ENCODE measurements at places on chromosomes 5 and 9. TPM values are rescaled to one million over a fixed set of nuclear protein-coding genes. Genes with fewer than 3 reads are reported as not detected.

GRCh38 chr9:130473566-130473965, 28.8 kb downstream of the ASS1 start:
- no peak for DNase-seq
- no peaks in the 10 kb centered on the region for H3K27me3 ChIP-seq
- no peak overlapping the region for H3K27ac ChIP-seq
- H3K4me1 ChIP-seq: no peaks in the 10 kb centered on the region
- peaks cover 69% of the 10 kb centered on the region for H3K36me3 ChIP-seq

DNA sequence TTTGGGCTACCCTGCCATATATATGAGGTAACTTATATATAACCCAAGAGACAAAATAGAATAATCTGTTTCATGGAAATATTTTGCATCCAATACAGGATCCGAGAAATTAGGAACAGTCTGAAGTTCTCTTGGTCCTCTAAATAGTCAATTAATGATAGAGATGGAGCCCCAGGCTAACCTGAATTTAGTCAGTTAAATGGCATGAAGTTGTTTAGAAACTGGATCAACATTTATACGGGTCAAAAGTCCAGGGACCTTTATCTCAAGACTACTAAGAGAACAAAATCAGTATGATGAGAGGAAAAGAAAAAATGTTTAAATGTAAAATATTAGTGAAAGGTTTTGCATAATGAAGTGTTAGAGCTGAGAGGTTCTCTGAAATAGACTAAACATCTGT, 303.3 kb upstream of the ACTBL2 start:
- no peaks in the 10 kb centered on the region for H3K4me1 ChIP-seq
- no peak overlapping the region for H3K4me3 ChIP-seq
- no peaks in the 10 kb centered on the region for H3K27me3 ChIP-seq
- DNase-seq: no peak

The ZSWIM6 gene
- 13.5 TPM for total RNA-seq

The ZNF454 gene
- not detected for total RNA-seq

GRCh38 chr5:157574456-157575380, 857 bp downstream of the ADAM19 start:
- DNase-seq: peak; percentile 36
- no peaks in the 10 kb centered on the region for H3K36me3 ChIP-seq
- peak overlapping the region; percentile 73 for H3K4me3 ChIP-seq
- peaks cover 13% of the 10 kb centered on the region for H3K4me1 ChIP-seq
- H3K27ac ChIP-seq: no peak overlapping the region
- H3K27me3 ChIP-seq: no peaks in the 10 kb centered on the region

DNA sequence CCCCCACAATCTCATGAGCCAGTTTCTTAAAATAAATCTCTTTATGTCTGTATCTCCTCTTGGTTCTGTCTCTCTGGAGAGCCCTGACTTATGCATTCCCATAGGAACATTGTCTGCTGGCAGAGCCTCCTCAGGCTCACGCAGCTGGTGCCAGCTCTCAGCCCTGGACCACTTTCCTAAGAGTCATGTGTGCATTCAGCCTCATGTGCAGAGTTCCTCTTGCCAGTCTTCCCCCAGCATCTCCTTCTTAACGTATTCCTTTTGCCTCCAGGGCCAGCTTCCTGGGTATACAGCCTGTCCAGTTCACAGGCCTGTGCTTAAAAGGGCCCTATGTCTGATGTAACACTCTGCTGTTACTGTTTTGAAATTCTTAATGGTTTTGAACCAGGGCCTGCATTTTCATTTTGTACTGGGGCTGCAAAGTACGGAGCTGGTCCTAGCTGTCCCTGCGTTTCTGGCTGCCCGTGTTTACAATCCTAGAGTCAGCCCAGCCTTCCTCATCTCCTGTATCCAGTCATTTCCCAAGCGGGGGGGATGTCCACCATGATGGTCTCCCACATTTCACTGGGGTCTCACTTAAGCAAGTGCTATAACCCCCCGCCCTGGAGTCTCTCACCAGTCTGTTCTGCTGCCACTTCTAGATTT, 18.1 kb downstream of the ANKRD33B start:
- peak overlapping the region; percentile 31 for H3K27ac ChIP-seq
- no peak overlapping the region for H3K4me3 ChIP-seq
- H3K4me1 ChIP-seq: peaks cover 15% of the 10 kb centered on the region
- no peaks in the 10 kb centered on the region for H3K36me3 ChIP-seq
